ENCODE measurements at places on chromosomes 3 and 15.

GRCh38 chr3:54731732-54732445, 196.0 kb downstream of the LRTM1 start:
- DNase-seq, result no peak

DNA sequence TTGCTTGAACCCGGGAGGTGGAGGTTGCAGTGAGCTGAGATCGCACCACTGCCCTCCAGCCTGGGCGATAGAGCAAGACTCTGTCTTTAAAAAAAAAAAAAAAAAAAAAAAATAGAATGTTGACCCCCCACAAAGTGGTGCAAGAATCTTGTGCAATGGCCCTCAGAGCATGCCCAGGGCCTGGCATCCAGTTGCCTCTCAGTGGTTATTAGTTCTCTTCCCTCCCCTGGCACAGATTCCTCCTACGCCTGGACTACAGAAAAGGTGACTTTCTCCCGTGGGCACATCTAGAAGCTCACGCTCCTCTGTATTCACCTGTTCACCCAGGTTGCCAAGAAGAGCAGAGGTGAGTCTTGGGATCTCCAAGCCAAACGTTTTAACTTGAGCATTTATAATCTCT, 36.7 kb downstream of the ACSBG1 start:
- no peak for DNase-seq

DNA sequence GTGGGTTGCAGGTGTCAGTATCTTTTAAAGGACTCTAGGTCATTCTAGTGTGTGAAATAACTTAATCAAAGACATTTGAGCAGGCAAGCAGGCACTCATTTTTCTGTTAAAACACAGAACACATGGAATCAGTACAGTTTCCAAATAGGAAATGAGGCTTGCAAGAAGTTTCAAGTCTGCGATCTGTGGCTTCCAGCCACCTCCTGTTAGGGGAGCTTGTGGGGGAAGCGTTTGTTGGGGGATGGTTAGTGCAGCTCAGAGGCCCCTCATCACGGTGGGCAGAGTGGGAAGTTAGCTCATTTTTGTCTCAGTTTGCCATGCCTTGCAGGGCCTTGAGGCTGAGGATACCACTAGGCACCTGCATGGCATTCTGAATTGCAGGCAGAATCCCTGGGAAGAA, 59.9 kb downstream of the SLC6A11 start:
- DNase-seq, result no peak

DNA sequence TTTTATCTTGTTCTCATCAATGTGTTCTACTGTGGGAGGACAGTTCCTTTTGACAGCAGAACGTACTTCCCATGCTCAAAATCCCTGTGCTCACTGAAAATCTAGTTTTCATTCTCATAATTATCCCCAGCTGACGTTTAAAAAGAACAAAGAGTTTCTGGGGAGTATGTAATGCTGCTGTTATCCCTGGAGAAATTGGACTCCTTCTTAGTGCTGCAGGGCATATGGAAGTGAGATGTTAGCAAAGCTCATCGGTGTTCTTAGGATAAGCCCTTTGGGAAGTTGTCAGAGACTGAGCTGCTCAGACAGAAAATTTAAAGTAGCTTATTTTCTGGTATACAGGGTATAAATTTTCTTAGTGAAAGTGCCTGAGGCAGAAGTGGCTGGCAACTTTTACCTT, 66.5 kb downstream of the CDAN1 start:
- DNase-seq, result no peak

DNA sequence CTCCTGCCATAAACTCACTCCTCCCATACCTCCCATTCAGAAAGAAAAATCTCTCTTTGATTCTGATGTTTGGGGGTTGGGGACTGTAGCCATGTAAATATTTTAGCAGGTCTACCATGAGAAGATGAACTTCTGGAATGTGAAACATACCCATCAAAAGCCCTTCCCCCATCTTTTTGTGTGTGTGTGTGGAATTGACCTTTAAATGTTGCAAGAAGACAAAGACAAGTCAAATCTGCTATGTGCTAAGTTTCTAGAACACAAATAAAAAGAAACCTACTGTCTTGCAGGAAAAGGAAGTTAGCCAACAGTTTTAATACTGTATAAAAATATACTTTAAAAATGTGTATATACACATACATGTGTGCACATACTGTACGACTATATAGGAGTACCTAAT, 29.7 kb upstream of the USP50 start:
- DNase-seq, result no peak

- peak; percentile 64 for DNase-seq
Observed at GRCh38 chr15:70023769-70024491, 73.8 kb downstream of the TLE3 start.

GRCh38 chr15:48702569-48703236, 57.2 kb upstream of the FBN1 start:
- no peak for DNase-seq

- DNase-seq, result no peak
Observed at GRCh38 chr3:16444344-16444743, 69.2 kb downstream of the RFTN1 start.

GRCh38 chr15:98776607-98777281, 128.4 kb downstream of the IGF1R start:
- DNase-seq, result no peak

- no peak for DNase-seq
Observed at GRCh38 chr15:62666046-62666445, 376.5 kb upstream of the TPM1 start.

DNA sequence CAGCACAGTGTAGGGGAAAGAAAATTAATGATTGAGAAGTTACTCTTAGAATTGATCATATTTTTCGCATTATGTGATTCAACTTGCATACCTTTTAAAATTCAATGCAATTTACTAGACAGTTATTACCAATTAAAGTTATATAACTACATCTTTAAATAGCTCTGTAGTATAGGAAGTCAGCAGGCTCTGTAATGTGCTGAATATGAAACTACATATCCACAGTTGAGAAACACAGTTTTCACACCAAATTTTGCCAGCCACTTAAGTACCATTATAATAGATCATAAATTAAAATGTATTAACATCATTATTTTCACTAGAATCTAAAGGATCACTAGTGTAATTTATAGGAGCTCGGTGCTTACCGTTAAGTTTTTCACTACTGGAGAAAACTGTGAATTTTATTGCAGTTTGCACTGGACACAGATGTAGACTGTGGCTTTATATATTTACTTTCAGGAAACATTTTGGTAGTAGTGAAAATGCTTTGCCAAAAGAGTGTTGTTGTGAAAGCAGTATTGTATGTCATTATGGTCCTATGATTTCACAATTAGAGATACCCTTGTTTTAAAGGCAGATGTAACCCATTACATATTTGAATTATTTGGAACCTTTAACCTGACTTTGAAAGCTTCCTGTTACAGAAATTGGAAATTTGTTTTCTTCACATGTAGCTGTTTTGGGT, 113.6 kb downstream of the PLCL2 start:
- DNase-seq, result no peak

DNA sequence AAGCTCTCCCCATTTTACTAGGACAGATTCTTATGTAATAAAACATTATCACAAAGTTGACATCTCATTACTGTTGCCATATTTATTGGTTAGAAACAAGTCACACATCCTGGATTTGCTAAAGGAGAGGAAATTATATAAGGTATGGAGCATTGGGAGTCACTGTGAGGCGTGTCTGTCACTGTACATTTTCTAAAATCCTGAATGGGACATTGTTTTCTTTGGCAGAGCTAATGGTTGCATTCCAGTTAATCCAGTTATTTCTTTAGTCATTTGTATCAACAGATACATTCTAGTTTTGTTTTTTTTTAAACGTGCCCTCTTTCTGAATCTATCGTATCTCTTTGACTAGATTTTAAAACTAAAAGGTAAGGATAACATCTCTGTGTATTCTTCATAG, 70.2 kb upstream of the MITF start:
- DNase-seq, result no peak

- no peak for DNase-seq
Observed at GRCh38 chr15:64274341-64274950, 81.5 kb downstream of the CSNK1G1 start.

- DNase-seq, result no peak
Observed at GRCh38 chr3:11140030-11140712, 14.1 kb upstream of the HRH1 start.

- DNase-seq, result no peak
Observed at GRCh38 chr3:100076731-100077529, 37.4 kb downstream of the FILIP1L start.

DNA sequence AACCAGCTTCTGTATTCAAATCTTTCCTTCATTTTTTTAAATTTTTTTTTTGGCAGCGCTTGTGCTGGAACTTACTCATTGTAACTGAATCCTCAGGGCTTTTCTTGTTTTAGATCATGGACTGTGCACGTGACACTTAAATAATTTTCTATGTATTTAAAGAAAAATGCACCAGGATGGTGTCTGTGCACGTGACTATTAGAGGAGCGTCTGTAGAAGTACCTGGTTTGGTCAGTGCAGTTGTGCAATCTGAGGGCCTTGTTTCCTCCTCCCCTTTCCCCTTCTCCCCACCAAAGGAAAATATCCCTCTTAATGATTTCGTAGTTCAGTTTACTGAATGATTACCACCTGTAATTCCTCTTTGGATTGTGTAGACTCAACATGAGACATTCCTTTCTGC, 31.3 kb downstream of the EDEM1 start:
- DNase-seq, result no peak

DNA sequence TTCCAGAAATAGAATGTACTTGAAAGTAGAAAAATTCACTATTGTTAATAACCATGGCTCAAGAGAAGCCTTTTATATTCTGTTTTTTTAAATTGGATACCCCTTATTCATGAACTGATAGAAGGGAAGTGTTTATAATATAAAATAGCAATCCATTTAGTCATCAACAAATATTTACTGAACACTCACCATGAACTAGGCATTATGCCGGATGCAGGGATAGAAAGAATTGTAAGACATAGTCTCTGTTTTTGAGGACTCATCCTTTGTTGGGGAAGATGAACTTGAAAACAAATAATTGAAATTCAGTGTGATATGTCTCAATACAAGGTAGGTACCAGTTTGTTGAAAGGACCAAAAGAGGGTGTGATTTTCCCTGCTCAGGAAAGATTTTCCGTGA, 160.9 kb upstream of the SATB1 start:
- no peak for DNase-seq

GRCh38 chr3:131699001-131699400, 196.2 kb upstream of the MRPL3 start:
- no peak for DNase-seq

DNA sequence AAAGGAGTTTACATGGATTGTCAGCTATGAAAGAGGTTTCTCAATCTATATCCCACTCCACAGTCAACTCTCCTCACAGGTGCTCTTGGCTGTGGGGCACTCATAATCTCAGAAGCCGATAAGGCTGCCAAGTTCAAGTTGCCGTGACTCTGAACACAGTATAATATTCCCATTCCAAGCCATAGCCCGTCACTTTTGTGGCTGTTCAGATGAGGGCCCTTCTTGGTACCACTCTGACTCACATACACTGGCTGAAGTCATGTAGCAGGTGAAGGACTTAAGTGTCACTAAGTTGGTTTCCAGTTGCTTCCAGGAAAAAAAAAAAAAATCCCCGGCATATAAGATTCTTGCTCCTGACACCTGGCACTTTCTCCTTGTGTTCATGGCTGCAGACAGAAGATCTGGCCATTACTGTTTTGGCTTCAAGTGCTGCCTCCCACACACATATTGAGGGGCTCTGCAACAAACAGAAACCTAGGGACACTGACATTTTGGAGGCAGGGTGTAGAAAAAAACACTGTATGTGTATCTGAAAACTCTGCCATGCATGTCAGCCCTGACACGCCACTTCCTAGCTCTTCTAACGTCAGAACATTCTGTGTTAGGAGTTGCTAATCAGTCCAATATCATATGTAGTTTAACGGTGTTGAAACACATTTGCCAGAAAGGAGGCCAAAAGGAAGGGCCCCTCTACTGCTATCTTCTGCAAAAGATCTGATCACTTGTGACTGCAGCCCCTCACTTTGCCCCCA, 170.2 kb upstream of the ICE2 start:
- no peak for DNase-seq

DNA sequence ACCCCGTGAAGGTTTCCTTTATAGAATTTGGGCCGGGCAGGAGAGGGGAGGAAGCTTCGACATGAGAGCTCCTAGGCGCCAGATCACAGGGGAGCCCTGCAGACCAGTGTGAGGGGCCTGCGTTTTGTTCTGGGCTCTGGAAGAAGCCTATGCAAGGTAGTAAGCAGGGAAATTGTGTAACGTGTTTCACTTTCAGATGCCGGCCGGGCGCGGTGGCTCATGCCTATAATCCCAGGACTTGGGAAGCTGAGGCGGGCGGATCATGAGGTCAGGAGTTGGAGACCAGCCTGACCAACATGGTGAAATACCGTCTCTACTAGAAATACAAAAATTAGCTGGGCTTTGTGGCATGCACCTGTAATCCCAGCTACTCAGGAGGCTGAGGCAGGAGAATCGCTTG, 65.2 kb downstream of the GABRG3 start:
- DNase-seq, result no peak

DNA sequence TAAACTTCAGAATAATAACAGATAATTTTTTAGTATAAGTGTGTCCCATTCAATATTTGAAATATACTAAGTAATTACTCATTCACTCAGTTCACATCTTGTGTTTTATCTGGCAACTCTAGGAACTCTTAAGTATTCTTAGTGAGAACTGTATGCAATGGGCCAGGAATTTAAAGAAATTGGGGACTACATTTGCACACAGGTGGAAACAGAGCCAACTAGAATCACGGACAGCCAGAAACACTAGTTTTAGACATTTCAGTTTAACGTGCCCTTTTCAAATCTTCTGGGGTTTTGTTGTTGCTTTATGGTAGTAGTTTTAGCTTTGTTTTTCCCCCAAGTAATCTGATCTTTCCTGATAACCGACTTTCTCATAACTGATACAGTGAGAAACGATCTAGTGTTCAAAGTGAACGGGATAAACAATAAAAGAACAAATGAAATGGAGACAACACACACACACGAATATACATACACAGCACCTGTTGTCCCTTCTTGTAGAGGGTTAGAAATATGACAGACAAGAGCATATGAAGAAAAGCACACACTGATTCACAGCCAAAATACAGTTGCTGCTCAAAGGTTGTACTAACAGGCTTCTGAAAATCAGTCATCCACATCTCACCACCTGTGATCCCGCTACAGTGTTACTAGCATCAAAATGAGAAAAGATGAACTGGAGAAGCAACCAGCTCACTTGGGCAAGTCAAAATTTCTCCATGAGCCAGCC, 167.0 kb downstream of the FMN1 start:
- DNase-seq, result peak; percentile 48

- no peak for DNase-seq
Observed at GRCh38 chr3:86774082-86774691, 216.8 kb downstream of the VGLL3 start.

DNA sequence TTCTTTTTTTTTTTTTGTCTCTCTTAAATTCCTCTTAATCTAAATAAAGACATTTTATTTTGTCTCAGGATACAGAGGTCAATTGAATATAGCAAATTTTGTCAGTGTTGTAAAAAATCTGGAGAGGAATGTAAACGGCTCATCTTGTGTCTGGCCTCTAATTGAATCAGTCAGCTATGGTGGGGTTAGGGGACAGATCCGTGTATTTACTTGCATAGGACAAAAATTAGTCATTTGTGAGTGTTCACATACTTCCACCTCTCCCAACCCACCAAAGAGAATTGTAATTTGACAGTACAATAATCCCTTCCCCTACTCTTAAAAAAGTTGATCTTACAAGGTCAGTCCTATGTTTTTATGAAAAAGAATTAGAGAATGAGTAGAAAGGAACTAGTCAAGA, 18.3 kb downstream of the PPARG start:
- no peak for DNase-seq

GRCh38 chr3:151560738-151561137, 99.9 kb upstream of the IGSF10 start:
- DNase-seq, result no peak

GRCh38 chr15:67700023-67700422, 125.3 kb upstream of the SKOR1 start:
- no peak for DNase-seq

GRCh38 chr3:95356764-95357501, 1294.1 kb downstream of the NSUN3 start:
- DNase-seq, result no peak
